Liver (tissue), 10 donors: ENCODE measurements at places on chromosomes 2 and 18. TPM values are rescaled to one million over a fixed set of nuclear protein-coding genes. Genes with fewer than 3 reads are reported as not detected.

GRCh38 chr2:232184346-232184745 lies 194.2 kb upstream of the ALPP start:
- no peak for DNase-seq

- no peak for DNase-seq
Measured at GRCh38 chr2:212064318-212064717, 474.3 kb downstream of the ERBB4 start.

DNA sequence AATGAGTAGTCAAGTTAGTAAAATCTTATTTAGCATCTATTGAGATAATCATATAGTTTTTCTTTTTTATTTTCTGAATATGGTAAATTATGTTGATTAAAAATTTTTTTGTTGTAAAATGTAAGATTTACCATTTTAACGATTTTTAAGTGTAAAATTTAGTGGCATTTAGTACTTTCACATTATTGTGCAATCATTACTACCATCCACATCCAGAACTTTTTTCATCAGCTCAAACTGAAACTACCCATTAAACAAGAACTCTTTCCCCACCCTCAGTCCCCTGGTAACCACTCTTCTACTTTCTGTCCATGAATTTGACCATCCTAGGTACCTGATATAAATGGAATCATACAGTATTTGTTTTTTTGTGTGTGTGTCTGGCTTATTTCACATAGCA lies 11.1 kb downstream of the RAB3GAP1 start:
- no peak for DNase-seq

DNA sequence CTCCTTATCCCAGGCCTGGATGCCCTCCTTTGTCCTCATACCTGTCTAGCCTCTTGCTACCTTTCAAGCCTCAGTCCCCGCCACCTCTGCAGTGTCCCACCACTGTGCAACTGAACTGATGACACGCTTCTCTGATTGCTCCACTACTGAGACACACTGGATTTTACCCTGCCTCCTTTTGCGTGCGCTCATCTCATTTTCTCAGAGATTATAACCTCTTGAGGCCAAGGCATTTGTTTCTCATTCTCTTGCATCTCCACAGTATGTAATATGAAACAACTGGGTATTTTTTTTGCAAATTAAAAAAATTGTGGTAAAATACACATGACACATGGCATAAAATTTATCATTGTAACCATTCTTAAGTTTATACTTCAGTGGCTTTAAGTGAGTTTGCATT lies 95.4 kb downstream of the PRKCE start:
- DNase-seq: no peak

DNA sequence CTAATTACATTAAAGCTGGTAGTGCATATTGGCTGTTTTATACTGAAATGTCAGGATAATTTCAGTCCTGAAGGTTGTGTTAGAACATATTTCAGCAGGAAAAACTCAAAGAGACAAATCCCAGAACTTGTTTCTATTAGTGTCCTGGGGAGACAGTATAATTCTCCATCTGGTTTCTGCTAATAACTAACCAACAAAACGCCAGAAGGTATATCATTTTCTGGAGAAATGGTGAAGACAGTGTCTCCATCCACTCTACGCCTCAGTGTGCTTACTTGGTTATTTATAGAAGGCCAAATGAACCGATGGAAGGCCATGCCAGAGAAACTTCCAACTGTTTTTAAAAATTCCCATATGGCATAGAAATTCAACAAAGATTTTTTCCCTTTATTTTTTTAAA lies 41.6 kb downstream of the GCA start:
- no peak for DNase-seq

DNA sequence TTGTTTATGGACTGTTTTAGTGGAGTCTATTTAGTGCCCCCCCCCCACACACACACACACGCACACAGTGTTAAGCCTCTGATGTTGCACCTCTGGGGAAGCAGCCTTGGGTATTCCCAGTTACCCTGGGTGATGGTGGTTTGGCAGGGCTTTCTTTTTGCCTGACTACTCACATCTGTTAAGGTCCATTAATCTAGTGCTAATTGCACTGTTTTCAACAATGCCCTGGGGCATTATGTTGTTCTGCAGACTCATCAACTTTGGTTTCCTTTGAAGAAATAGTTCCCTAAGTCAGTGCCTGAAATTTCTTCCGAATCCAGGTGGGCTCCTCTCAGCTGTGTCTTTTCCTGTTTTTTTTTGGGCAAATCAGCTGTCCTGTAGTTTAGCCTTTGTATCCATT lies 34.7 kb downstream of the SPOPL start:
- DNase-seq: no peak

DNA sequence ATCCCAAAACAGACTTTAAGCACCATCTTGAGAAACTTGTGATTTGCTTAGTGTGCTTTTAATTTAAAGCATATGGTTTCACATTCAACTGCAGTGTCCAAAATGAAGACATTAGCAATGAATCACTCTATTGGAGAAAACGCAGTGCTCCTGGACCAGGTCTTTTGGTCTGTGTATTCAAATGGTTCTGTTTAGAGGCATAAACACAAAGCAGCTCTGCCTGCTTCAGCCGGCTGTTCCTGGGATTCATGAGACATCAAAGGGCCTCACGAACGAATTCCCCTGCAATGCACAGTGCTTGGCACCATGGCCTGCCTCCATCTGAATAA lies 117.1 kb upstream of the SP5 start:
- DNase-seq: no peak

- no peak for DNase-seq
Measured at GRCh38 chr2:67256892-67257291, 140.2 kb upstream of the ETAA1 start.

- DNase-seq: no peak
Measured at GRCh38 chr18:24628326-24628725, 167.9 kb downstream of the HRH4 start.

GRCh38 chr2:108320326-108320922 lies 31.7 kb downstream of the SULT1C2 start:
- DNase-seq: no peak

GRCh38 chr2:193695367-193695766 lies 1500.6 kb upstream of the TMEFF2 start:
- DNase-seq: no peak

KCNG2 gene
- not detected for polyA plus RNA-seq

GRCh38 chr18:79857082-79857671 lies 59.4 kb downstream of the KCNG2 start:
- peak; percentile 19 for DNase-seq

MEP1B gene
- 0.11 TPM for polyA plus RNA-seq

ATP9B gene
- polyA plus RNA-seq: 7.1 TPM

DNA sequence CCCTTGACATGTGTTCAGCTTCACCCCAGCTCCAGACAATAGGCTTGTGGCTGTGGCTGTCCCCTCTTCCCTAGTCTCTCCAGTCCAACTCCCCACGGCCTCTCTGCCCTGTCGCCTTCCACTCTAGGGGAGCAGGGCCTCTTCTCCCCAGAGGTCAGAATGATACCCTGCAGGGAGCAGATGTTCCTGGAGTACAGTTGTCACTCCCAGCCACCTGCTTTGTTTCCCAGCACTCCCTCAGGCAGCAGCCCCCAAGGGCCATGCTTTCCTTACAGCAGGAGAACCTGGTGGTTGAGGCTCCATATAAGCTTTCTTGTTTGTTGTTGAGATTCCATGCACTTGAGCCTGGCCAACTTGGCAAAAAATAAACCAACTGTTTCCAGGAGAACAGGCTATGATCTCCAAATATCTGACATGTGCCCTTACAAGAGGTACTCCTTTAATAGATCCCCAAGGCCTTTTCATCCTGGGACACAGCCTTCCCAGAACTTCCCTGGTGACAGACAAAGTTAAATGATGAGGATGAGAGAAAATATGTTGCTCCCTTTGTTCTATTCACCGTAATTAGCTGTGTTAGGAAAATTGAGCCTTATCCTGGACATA lies 45.1 kb downstream of the DPYSL5 start:
- DNase-seq: no peak

DNA sequence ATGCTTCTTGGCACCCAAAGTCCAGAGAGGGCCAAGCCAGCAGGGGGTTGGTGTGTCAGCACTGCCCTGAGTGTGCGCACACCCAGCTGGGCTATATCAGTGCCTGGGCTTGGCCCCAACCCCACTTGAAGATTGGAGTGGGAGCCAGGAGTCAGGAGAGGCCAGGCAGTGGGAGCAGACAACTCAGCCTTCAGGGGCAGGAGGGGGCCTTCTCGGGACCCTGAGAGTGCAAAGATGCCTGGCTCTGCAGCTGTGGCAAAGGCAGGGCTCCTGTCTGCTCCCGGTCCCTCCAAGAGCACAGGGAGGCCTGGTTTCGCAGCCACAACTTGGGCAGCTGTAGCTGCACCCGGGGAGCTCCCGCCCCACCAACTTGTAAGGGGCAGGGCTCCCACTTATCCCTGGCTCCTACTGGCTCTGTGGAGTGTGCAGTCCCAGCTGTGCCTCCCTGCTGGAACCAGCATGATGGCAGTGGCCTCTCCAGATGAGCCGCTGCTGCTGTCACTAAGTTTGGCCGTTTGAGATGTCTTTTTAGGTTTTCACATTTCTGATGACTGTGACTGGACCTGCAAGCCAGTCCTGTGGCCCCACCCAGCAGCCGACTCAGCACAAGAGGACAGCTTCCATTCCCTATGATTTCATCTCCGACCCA lies 148.8 kb upstream of the HS6ST1 start:
- DNase-seq: peak; percentile 21

- DNase-seq: no peak
Measured at GRCh38 chr2:208135794-208136715, 6.4 kb upstream of the CRYGC start.

GRCh38 chr2:210630873-210631560 lies 74.6 kb downstream of the CPS1 start:
- no peak for DNase-seq

DNA sequence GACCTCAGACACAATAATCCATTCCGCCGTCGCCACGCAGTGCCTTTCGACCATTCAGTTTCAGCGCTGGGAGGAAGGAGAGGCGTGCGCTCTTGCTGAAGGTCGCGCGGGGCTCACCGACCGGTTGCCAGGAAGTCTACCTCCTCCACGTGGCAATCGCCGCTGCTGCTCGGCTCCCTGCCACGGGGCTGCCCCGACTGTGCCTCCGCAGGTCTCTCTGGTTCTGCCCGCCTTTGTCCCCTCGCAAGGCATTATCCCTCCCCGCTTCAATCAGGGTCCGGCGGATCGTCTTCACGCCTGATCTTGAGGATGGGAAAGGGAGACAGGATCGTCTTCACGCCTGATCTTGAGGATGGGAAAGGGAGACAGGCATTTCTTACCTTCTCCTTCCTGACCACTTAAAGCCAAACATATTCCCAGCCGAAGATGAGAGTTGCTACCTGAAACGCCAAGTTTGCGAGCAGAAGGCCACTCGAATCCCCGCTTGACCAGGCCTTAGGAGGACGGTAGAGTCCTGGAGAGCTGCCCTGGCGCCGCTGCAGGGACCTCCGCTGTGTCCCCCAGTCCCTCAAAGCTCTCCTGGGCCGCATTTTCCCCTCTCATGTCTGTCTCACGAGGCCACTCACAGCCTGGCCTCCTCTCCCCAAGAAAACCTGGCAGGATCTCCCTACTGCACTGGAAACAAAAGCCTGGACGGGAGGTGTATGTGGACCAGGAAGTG lies 4.3 kb upstream of the GPR45 start:
- no peak for DNase-seq
